ENCODE measurements at places on chromosomes 7 and 10.
A peak's percentile ranks its signal among the peaks of the same experiment; 100 is the strongest.

DNA sequence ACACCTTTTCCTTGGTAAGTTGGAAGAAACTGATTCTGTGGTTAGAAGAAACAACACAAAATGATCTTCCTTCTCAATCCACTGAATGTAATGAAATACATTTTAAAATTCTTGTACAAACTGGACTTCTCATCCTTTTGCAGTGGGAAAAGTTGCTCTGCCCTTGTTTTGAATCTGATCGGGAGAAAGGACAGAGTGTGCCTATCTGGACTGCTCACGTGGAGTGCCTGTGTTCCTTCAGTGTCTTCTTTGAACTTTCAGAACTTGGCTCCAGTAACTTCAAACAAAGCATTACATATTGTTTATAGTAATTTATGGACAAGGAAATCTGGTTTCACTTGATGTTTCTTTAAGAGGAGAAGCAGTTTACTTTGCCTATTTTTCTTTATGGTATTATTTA is 17.1 kb downstream of the SLC26A3 start:
- DNase-seq: no peak

DNA sequence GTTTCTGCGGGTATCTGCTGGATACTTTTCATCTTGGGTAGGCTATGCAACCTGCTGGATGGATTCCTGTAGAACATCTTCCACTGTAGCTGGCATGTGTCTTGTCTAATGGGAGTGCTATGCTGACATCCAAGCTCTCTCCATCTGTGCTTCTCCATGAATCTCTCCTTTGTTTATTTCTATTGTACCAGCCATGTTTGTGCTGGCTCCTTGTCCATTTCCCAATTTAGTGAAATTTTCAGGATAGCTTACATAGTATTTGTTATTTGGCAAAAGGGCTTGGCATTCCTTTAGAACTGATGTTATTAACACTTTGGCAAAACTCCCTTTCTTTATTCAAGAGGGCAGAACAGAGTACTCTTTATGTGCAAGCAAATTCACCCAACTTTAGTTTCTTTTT is 198.0 kb downstream of the CSTF2T start:
- peak; percentile 79 for DNase-seq

DNA sequence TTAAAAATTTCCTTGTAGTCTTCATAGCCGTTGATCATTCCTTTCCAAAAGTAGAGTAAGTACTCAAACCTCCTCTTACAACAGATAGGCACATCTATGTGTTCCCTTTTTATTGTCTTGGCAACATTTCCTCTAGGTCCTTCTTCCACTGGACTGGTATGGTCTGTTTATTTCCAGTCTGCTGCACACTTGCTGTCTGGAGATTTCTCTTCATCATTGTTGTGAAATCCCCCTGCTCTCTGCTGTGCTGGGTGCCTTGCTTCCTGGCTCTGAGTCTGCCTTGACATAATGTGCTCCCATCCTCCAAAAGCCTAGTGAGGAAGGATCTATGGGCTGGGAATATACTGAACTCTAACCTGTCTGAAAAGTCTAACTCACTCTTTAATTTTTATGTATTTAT is 545.3 kb upstream of the VSTM2A start:
- DNase-seq: no peak

GRCh38 chr10:12214763-12215218 is 18.8 kb downstream of the CDC123 start:
- no peak for DNase-seq

GRCh38 chr7:1666317-1666822 is 3.7 kb upstream of the ELFN1 start:
- DNase-seq: no peak

GRCh38 chr10:86956195-86956847 is 1.1 kb downstream of the MMRN2 start:
- DNase-seq: no peak

DNA sequence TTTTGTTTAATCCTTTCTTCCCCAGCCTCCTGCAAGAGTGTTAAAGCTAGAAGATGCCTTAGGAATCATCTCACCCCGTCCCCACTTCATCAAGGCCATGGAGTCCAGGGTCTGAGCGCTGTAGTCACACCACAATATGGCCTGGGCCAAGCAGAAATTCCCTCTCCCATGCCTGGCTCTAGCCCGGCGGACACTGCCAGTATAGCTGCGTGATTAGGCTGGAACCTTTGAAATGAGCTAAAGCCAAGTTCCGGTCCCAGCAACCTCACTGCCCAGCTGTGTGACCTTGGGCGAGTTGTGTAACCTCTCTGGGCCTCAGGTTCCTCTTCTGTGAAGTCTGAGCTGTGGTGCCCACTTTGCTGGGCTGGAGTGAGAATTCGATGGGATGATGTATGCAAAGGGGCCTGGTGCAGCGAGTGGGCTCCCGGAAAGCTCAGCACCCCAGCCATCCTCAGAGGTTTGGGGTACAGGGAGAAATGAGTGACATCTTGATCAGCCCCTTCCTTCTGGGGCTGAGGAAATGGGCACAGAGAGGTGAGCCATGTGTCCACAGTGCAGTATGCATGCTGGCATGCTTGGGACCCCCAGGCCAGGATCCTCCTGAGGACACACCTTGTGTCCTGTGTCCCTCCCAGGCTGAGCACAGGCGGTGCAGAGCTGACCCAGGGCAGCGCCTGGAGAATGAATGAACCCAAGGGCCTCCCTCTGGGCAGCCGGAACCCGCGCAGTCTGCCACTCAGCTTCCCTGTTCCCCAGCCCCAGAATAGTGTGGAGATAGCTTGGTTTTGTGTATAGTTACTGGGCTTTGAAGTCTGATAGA is 118.6 kb downstream of the ZMIZ1 start:
- DNase-seq: no peak

DNA sequence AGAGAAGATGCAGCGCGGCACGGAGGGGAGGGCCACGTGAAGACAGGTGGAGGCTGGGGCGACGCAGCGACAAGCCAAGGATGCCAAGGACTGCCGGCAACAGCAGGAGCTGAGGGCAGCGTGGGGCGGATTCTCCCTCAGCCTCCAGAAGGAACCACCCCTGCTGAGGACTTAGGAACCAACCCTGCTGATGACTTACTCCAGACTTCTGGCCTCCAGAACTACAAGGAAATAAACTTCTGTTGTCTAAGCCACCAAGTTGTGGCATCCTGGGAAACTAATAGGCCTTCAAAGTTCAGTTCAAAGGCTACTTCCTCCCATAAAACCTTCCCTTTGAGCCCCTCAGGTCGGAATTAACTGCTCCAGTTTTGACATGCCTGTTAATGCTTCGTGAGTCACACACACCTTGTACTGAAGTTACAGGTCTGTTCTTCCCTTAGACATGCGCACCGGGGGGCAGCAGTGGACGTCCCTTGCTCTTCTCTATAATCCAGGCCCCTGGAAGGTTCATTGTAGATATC is 88.4 kb upstream of the RHEB start:
- no peak for DNase-seq

DNA sequence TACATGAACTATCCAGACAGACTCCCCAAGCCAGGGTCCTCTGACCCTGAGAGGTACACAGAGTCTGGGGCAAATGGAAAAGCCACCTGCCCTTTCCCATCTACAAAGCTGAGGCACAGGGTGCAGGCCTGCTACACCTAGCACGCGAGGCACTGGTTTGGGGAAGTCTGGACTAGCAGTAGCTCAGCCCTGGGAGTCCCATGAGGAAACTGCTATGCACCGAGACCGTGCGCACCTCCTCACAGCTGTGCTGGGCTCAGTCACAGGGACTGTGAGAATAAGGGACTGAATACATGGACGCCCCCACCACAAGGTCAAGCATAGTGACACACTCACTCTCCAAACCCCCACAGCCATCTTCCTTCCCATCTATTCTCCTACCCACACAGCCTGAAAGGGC is 8.2 kb downstream of the MAT1A start:
- no peak for DNase-seq

DNA sequence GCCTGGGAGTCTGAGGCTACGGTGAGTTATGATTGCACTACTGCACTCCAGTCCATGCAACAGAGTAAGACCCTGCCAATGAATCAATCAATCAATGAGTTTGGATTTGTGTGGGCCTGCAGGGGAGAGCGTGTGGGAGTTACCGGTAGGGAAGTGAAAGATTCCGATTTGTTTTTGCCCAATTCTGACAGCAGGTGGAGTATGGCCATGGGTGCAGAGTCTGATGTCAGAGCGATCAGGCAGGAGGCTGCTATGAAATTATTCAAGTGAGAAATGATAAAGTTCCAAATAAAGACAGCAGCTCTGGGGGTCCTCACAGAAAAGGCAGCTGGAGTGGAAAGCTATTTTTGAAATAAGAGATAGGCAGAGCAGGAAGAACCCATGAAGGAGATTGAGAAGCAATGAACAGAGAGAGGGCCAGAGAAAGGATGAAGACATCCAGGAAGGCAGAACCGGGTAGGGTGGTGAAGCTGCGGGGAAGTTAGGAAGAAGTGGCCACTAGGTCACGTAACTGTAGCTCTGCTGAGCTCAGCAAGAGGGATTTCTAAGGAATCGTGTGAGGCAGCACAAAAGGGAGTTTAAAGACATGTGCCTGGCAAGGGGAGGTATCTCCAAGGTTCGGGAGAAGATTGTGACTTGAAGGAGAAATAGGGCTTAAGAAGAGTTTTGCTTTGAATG is 93.7 kb upstream of the NMT2 start:
- no peak for DNase-seq

- DNase-seq: no peak
These were observed 57.6 kb downstream of the BICC1 start for GRCh38 chr10:58570307-58570723.

DNA sequence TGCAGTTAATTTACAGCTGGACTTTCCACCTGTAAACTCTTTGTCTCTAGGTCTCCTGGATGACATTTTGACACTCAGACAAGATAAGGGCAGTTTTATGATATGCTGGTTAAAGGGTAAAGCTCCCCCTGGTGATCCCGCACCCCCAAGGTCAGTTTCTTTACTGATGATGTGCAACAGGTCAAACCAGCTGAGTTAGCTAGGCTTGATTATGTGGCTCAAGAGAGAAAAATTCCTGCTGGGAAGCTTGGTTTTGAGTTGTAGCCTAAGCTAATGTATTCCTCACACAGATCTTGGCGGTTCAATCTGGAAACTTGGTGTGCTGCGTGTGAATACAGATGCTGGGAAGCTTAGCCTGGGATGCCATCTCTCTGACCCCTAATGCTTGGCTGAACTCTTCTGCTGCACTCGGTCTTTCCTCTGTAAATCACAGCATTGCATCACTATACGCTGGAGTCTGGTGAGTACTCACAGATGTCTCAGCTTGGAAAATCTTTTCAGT is 11.4 kb upstream of the AKR1D1 start:
- DNase-seq: no peak

- DNase-seq: no peak
These were observed 69.0 kb downstream of the DKK1 start for GRCh38 chr10:52383088-52383487.

- no peak for DNase-seq
These were observed 200.9 kb downstream of the DOCK4 start for GRCh38 chr7:112005205-112005775.

DNA sequence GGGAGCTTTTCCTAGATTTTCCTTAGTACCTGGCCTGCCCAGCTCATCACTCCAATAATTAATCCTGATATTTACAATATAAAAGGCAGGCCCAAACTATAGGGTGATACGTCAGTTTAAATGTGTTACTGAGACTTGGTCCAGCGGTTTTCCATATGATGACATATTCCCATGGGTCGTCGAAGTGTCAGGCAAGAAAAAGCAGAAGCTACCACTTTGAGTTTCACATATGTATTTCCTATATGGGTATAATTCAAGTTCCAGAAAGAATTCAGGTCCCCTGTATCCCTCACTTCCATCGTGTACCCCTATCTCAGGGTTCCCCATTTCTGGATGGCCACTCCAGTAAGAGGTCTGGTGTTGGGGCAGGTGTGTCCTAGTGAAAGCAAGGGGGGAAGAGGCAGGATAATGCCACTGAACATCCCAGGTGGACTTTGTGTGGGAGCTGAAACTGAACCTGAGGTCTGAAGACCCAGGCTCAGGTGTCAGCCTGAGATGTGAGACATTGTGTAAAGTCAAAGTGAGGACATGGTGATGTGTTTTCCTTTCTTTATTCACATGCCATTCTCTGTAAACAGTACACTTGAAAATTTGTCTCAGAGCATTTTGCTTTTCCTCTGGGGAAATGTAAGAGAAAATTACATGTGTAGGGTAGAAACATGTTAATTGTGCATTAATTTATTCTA is 167.8 kb downstream of the PLXDC2 start:
- DNase-seq: no peak

DNA sequence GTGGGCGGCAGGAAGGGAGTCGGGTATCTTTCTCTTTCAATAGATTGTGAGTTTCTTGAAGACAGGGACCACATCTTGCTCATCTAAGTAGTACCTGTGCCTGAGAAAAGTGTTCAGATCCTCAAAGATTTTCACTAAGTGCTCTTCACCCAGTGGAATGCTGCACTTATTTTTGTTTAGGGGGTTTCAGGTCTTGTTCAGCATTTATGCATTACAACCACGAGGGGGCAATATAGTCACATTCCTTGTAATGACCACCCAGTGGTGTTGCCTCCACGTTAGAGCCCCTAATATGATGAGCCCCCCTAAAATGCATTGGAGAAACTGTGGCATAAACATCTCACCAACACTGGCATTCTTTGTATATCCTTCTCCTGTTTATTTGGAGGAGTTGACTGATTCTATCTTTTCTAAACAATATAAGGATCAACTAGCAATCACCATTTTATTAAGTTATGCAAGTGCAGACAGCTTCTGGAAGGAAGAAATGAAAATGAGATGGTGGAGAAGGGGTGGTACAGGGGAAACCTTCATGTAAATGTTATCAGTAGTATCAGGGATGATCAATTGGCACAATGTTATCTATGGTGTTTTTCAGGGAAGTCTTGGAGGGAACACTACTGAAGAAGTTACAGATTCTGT is 3.1 kb upstream of the PAPSS2 start:
- DNase-seq: no peak

DNA sequence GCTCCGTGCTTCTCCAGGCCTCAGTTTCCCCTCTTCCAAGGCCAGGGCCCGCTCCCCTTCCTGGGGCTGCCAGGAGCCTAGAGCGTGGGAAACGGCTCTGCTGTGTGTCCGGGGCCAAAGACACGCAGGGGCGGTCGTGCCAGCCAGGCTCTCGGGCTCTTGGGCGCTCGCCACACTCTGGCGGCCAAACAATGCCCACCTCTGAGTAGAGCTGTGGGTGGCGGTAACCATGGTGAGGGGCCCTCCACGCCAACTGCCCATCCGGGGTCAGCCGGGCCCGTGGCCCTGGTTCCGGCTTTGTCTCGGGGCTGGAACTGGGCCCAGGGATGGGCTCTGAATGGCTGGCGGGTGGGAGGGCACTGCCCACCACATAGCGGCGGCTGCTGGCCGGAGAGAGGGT is 16.0 kb downstream of the GRIFIN start:
- DNase-seq: no peak

DNA sequence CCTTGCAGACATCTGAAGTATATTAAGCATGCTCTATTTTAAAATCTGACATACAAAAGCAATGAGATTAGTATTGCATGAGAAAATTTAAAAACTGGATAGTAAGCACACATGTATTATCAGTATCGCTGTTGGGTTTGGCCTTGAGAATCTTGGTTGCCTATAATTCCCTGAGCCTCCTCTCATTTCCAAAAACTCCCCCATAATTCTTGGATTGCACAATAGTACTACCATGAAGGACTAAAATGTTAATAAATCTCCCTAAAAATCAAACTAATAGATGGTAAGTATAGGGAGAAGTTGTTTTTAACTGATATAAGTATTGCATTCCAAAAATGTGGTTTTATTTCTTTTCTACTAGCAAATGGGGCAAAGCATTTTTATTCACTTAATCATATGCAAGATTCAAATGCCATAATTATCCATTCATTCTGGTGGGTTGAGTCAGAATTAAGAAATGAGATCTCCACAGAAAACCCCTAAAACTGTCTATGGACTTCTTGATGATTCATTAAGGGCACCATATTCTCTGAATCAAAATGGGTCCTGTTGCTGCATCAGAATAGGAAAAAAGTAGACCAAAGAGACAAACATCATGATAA is 10.3 kb upstream of the VIM start:
- DNase-seq: no peak
